ENCODE measurements at places on chromosomes 13 and 19.
A peak's percentile ranks its signal among the peaks of the same experiment; 100 is the strongest.

GRCh38 chr19:54035215-54036178, 28.2 kb downstream of the VSTM1 start:
- no peak for DNase-seq

DNA sequence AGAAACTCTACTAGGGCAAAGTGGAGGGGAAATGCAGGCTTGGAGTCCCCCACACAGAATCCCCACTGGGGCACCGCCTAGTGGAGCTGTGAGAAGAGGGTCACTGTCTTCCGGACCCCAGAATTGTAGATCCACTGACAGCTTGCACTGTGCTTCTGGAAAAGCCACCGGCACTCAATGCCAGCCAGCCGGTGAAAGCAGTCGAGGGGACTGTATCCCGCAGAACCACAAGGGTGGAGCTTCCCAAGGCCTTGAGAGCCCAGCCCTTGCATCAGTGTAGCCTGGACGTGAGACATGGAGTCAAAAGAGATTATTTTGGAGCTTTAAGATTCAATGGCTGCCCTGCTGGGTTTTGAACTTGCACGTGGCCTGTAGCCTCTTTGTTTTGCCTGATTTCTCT, 47.2 kb upstream of the FAM124A start:
- no peak for DNase-seq

DNA sequence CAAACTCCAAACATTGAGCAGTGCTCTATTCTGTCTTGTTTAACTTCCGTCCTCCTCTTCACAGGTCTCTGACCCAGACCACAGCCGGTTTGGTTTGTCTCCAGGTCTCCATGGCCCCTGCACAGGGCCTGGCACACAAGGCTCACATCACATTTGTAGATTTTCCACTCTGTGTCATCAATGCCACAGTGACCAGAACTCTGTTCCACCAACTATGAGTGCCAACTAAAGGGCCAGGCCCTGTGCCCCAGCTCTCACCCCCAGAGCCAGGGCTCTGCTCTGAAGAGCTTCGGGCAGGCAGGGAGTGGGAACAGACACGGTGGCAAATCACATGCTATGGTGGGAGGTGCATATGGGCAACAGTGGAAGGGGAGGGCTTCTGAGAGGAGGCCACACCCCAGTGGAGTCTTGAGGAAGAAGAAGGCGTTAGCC, 16.0 kb downstream of the SMG9 start:
- no peak for DNase-seq

DNA sequence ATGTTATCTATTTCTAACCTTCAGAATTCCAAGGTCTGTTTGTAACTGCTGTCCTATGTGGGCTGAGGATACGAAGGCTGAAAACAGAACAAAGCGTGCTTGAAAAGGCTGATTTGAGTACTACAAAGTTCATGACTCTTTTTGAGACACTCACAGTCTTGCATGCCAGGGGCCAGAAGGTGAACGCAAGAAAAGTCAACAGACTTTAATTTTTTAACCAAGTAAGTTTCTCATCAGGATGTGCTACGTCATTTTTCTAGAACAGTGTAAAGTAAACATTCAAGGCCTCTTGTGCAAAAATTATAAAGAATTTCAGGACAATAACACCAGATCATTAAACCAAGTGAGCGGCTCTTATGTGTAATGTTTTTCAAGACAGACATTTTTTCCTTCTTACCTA, 163.5 kb downstream of the COG6 start:
- no peak for DNase-seq

DNA sequence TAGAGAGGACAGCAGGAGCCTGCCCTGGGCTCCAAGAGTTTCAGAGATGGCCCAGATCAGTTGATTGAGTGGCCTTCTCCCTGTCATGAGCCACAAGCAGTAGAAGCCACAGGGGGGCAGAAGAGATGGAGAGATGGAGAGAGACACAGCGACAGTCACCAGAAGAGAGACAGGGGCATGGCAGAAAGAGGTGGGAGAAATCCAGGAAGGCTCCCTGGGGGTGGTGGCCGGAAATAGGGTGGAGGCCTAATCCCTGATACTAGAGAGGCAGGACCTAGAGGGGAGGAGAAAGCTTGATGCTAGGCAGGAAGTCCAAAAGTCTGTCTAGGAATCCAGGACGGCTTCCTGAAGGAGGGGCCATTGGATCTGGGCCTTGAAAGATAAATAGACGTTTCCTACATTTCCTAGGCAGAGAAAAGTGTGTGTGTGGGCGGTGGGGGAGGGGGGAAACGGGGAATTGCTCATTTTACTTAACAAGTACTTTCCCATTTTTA, 9.6 kb upstream of the TPM4 start:
- peak; percentile 40 for DNase-seq

GRCh38 chr19:47309038-47309437, 623 bp upstream of the C5AR1 start:
- no peak for DNase-seq

DNA sequence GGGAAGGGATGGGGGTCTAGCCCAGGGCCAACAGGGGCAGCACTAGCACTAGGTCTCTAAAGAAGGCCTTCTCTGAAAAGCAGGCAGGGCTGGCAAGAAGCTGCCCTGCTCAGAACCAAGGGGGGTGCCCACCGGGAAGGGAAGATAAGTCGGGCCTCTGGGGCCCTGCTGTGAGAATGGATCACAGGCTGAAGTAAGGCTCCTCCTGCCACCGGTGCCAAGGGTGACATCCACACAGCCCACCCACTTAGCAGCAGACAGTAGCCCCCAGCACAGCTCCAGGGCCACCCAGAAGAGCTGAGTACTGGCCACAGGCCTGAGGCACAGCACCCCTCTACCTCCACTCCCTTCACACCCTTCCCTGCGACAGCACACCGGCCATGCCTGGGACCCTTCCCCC, 5.9 kb downstream of the ELL start:
- no peak for DNase-seq

DNA sequence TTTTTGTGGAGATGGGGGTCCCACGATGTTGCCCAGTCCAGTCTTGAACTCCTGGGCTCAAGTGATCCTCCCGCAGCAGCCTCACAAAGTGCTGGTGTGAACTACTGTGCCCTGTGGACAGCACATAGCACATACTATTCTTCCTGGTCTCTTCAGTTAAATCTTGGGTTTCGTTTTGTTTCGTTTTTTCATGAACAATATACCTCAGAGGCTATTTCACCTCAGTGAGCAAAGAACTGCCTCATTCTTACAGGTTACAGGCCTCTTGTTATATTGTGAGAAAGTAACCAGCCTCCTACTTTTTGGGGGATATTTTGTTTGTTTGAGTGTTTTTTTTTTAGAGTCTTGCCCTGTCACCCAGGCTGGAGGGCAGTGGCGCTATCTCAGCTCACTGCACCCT, 1.3 kb upstream of the C3 start:
- no peak for DNase-seq

GRCh38 chr13:44373247-44373600, 400 bp upstream of the SERP2 start:
- DNase-seq: no peak

- DNase-seq: no peak
These were observed 57.1 kb upstream of the HTR2A start for GRCh38 chr13:46953941-46954340.

DNA sequence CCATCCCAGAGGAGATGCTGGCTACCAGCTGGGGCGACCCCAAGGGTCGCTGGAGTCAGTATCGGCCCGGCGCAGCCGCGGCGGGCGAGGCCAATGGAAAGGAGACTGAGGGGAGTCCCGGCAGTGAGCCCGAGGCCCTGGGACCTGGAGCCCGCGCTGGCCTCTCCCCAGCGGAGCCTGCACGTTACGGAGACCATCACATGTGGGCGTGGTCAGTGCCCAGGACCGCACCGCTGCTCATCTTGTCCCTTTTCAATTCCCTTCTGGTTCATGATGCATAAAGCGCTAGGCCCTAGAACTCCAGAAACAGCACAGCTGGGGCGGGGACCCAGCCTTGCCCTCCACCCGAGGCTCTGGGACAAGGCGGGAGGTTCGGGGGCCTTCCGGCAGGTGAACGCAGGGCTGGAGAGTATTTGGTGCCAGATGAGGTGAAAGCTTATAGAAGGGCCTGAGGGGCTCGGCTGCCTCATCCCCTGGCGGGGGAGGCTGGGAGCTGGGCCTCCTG, 8.0 kb downstream of the C19orf25 start:
- no peak for DNase-seq

- no peak for DNase-seq
These were observed 1317.9 kb upstream of the SPRY2 start for GRCh38 chr13:81658598-81659370.

GRCh38 chr19:45202637-45203036, 24.1 kb downstream of the BLOC1S3 start:
- DNase-seq: no peak

DNA sequence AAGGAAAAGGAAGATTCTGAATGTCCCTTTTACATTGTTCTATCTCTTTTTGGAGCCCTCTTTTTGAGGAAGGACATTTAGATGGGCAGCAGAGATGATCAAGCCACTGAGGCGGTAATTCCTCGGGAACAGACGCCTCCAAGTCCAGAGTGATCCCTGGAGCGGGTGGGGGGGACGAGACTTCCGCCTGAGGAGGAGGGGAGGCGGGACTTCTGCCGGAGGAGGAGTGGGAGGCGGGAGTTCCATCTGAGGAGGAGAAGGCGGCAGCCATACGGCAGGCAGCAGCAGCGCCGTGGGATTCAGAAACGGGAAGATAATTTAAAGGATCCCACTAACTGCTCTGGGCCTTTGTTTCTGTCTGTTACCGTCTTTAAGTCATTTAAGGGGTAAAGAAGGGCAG, 37.6 kb upstream of the CD177 start:
- DNase-seq: no peak

DNA sequence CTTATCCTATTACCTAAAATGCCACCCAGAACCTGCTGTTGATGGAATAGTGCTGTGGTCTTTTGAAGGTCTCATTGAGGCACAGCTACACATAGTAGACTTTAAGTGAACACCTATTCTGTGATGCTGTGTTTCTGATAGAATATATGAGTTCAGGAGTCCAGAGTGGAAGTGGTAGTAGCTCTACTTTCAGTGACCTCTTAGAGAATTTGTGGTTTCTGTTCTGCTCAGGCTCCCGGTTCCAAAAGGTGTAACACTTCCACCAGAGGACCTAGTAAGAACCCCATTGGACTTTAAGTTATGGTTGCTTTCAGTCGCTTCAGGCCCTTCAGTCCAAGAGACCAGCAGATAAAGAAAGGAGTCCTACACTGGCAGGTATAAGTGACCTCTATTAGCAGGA, 11.4 kb upstream of the MYCBP2 start:
- no peak for DNase-seq

DNA sequence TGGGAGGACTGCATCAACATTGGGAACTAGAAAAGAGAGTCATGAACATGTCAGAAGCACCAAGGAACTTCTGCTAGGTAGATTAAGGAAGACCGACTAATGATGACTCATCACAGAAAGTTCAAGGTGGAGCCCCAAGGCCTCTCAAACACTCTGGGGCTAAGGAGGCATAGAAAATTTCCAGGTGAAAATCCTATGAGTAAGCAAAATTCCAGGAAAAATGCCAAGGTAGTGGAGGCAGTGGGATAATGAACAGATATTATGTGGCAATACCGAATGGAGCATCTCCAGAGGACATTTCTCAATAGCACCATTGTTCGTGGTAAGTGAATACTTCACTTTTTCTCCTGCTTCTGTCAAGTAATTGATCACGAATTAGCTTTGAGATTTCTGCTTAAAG, 336.5 kb downstream of the MZT1 start:
- DNase-seq: no peak

GRCh38 chr19:49064768-49065611, at the start of gene NTF4:
Gene NTF4, minus strand, starts transcription at chr19:49064818. Its CDS starts 2,821 bp downstream, at chr19:49061997.
- no peak for DNase-seq

- no peak for DNase-seq
These were observed 10.6 kb upstream of the PNMA8A start for GRCh38 chr19:46481947-46482346.

GRCh38 chr13:52738719-52739467, 727 bp downstream of the CNMD start:
- DNase-seq: no peak

GRCh38 chr13:50200569-50200968, 185.3 kb downstream of the KCNRG start:
- DNase-seq: no peak

GRCh38 chr13:28658796-28659620, at the start of gene POMP:
Gene POMP, plus strand, starts transcription at chr13:28659130. Its CDS starts 55 bp downstream, at chr13:28659185.
- DNase-seq: peak; percentile 91

- DNase-seq: no peak
These were observed 429 bp upstream of the ZNF225 start for GRCh38 chr19:44112802-44113137.

DNA sequence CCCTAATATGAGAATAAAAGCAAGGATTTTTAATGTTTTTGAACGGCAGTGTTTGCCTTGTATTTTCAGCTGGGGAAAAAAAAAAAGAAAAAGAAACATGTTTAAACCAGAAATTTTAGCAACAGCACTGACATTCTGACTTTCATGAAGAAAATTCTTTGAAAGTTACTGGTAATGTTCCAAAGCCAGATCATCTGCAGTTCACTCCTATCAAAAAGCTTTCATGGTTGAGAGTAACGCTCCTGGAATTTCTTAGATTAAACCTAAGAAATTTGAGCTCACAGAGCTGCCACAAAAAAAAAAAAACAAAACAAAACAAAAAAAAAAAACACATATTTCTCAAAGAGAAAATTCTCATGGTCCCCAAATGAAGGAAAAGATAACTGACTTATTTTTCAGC, 1106.7 kb downstream of the EFNB2 start:
- DNase-seq: no peak

GRCh38 chr13:98626298-98626935, 49.5 kb upstream of the STK24 start:
- no peak for DNase-seq

Measured in activated T-cell treated with anti-CD3 and anti-CD28 coated beads for 24 hours (primary cell).